Stimulated activated CD8-positive, alpha-beta memory T cell treated with anti-CD3 and anti-CD28 coated beads, Interleukin-4, amount 100 ng/mL, for 4 hours (primary cell): ENCODE measurements at places on chromosomes 1 and 21.

- no peak for DNase-seq
Measured at GRCh38 chr1:183093786-183094298, 70.6 kb downstream of the LAMC1 start.

GRCh38 chr1:33753087-33753856 is 110.6 kb upstream of the HMGB4 start:
- DNase-seq: no peak

DNA sequence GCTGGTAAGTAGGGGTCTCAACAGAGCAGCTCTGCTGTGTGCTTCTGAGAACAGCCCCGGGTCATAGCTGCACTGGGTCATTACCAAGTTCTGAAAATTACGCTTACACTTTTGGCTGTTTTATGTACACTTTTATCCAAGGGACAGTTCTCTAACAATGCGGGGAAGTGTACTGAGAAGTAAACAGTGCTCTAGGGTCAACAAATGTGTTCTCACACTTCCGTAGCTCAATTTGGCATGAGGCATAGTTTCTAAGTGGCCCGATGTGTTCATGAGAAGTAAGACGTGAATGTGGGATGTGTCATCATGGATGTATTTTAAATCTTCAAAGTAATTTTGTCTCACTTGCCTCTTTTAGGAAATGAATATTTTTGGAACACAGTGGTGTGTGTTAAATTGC is 10.9 kb upstream of the VAMP3 start:
- no peak for DNase-seq

DNA sequence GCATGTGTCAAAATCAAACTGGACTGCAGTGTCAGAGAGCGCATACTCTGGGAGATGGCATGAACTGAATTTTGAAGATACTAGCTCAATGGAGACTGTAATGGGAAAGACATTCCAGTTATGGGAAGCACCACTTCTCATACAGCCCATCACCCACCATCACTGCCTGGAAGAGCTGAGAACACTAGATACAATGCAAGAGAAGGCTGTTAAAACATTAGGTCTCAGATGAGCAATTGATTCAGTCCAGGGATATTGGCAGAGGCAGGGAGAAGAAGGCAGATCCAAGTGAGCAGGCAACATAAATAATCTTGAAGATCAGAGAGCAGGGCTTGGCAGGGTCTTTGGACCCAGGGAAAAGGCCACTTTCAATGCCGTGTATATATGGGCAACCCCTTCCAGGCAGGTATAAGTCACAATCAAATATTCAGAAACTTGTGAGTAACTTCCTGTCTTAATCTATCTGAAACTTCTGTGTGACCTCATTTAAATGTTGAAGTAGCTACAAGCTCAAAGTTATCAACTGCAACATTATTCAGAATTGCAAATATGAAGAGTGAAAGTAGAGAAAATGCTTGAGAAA is 290.3 kb upstream of the SGIP1 start:
- DNase-seq: no peak

DNA sequence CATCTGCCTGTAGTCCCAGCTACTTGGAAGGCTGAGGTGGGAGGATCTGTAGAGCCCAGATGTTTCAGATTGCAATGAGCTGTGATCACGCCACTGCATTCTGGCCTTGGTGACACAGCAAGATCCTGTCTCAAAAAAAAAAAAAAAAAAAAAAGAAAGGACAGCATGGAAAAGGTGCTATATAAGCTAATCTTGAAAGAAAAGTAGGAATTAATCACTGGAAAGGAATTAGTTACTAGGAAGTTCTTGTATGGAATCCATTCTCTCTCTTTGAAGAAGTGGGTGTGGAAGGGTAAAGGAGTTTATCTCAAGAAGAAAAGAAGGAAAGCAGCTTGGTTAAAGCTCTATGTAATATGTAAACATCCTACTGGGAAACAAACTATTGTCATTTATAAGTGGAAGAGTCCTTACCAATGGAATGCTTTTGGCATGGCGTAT is 339.2 kb downstream of the DPYD start:
- DNase-seq: no peak

GRCh38 chr1:242522304-242522945 is 2.1 kb downstream of the PLD5 start:
- DNase-seq: no peak

DNA sequence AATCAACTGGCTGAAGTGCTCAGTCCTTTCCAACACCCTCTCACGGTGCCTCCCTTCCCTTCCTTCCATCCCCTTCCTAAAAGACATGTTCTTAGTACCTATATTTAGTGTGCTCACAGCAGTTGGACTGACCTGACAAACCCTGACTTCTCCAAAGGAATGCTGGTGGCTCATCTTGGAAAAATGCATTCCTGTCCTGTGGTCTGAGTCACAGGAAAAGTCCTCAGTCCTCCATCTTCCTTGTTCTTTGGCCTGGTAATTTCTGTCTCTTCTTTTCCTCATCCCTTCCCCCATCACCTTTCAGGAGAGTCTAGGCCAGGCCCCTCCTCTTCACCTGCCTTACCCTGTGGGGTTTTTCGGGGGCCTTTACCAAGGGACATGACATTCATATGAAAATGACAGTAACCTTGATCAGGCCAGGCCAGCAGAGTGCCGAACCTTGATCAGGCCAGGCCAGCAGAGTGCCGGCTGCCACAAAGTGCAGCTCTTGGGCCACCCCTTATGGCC is 7.2 kb downstream of the ATP1B1 start:
- DNase-seq: no peak

GRCh38 chr1:168947041-168947440 is 159.4 kb upstream of the ATP1B1 start:
- DNase-seq: no peak

- no peak for DNase-seq
Measured at GRCh38 chr1:91325456-91325855, 79.2 kb downstream of the HFM1 start.

GRCh38 chr1:115771094-115771846 is 2.8 kb upstream of the CASQ2 start:
- DNase-seq: no peak

DNA sequence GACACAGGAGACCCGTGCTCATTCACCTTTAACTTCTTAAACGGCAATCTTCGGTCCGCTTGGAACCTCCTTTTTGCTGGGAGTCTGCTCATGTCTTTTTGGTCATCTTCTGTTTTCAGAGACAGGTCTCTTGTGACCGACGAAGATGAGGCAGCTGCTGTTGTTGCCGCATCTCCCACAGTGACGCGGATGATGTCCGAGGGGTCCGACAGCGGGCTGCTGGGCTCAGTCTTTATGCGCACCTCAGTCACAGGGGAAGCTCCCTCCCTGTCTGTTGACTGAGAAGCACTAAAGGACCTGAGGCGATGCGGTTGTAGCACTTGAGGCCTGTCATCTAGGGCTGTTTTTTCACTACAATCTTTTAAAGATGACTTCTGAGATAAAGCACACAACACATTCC is 17.6 kb downstream of the ZBTB21 start:
- no peak for DNase-seq

DNA sequence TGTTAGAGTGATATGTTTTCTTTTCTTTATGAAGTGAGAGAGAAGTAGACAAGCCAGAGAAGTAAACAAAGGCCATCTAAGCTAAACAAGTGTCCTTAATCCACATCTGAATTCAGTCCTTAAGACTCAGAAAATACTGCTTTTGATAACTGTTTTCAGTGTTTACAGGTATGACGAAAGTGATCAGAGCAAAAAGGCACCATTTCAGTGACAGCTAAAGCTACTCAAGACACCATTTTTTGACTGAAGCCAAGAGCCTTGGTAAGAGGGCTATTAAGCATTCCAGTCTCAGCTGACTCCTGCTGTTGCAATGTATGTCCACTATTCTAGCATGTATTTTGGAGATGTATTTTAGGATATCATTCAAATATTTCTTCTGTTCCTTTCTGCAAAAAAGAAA is 4.1 kb downstream of the KMO start:
- DNase-seq: no peak

- no peak for DNase-seq
Measured at GRCh38 chr1:80706526-80706925, 1094.2 kb upstream of the ADGRL2 start.

DNA sequence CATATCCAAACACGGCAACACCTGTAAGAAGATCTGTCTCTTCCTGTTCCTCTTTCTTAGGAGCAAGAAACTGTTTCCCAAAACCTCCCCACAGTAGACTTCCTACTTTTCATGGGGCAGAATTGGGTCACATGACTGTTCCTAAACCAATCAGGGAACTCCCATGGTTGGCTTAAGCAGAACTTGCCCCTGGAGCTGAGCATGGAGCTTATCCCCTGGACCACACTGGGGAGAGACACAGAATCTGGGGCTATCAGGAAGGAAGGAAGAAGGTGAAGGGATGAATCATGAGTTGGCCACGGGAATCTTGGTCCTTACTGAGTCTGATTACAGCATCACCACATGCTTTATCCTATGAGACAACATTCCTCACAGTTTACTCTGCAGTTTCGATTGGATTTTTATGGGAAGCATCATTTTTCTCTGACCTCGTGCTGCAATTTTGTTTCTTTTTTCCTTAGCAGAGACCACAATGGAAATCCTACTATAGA is 81.8 kb downstream of the CDC7 start:
- no peak for DNase-seq

- no peak for DNase-seq
Measured at GRCh38 chr1:171902527-171902926, 61.2 kb downstream of the DNM3 start.

- no peak for DNase-seq
Measured at GRCh38 chr1:86829321-86829720, 84.6 kb downstream of the SELENOF start.

GRCh38 chr1:34762474-34763141 is 3.1 kb downstream of the GJB4 start:
- DNase-seq: no peak

DNA sequence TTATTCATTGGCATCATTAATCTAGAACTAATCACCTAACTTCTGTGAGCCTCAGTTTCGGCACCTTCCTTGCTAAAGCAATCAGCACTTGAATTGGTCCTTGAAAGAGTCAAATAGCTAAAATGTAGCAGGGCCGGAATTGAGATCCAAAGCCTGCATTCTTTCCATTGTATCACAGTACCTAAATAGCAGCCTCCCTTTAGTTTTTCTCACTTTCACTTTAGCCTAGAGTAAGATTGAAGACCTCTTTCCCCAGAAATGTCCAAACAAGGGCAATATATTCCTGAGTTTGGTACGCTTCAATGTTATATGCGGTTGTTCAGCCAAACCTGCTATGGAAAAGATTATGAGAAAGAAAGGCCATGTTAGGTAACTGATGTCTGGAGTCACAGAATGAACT is 121.9 kb upstream of the BMP8A start:
- no peak for DNase-seq

DNA sequence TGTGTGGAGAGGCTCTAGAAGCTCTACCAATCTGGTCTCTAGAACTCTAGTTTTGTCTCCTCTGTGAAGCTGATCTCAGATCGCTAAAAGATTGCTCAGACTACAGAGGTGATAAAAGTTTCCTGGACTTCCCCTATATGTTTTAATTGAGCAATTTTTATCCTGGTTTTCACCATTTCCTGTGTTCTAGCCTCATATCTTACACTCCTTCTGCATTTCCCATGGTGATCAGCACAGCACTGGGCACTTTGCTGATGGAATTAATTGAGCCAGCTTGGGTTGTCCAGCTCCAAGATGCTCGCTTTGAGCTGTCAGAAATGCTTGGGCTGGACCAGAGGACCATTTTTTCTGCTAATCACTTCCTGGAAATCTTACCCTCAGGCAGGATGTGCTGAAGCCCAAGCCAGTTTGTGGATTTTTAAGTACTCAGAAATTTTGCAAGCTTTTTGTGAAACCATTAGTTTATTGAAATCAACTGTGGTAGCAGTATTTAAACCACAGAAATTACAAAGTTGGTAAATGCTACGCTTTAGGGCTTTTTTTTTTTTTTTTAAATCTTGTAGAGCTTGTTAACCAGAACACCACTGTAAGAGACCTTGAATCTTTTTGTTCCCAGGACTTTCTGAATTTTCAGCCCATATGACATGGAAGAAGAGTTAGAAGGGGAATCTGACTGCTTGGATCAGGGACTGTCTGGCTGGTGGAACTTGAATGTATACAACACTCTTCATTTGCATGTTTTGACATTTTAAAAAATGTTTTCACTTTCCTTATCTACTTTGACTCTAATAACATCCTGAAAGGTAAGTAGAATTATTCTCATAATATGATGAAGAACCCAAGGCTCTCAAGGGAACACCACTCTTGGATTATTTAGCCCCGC is 28.4 kb downstream of the CD48 start:
- no peak for DNase-seq

DNA sequence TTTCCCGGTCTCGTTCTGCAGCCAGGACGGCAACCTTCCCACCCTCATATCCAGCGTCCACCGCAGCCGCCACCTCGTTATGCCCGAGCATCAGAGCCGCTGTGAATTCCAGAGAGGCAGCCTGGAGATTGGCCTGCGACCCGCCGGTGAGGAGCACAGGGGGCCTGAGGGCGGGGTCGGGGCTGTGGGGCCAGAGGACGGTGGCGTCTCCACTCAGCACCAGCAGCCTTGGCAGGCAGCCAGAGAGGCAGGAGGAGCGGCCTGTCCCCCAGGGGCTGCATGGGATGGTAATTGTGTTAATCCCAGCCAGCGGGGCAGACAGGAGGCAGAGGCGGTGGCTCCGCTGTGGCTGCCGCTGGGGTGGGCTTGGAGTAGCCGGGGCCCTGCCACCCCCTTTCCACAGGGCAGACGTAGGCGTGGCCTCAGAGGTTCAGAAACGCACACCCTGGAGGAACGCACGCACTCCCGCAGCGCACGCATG is 12.1 kb downstream of the SAMD11 start:
- DNase-seq: no peak

DNA sequence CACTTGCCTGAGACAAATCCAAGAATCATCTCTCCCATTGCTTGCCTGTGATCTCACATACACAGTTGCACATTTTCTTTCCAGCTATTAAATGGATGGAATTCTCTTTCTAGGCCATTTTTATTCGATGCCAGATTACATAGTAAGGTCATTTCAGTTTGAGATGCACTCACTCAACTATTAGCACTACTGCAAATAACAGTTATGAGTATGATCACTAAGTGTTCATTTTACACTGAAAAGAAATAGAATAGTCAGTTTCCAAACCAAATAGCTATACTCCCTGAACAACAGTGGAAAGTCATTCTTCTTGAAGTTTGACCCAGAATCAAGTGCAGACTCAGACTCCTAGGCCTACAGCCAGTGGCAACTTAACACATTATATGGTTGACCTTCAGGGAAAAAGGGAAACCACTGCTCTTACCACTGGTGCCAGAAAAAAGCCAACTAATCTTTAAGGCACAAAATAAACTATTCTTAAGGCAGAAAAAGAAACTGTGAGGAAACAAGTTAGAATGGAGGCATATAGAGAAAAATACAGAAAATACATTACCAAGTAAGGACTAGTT is 31.5 kb downstream of the WNT2B start:
- no peak for DNase-seq

- DNase-seq: no peak
Measured at GRCh38 chr1:9164532-9164900, 35.6 kb upstream of the GPR157 start.

- DNase-seq: no peak
Measured at GRCh38 chr1:30199563-30199962, 523.8 kb downstream of the MATN1 start.

GRCh38 chr1:37556712-37557196 is at the start of gene DNALI1:
Gene DNALI1, plus strand, starts transcription at chr1:37556940. Its CDS starts 55 bp downstream, at chr1:37556995.
- DNase-seq: no peak

GRCh38 chr1:3690282-3691065 is 38.2 kb downstream of the TP73 start:
- no peak for DNase-seq
